ENCODE measurements at places on chromosomes 2 and 18.

GRCh38 chr2:46334389-46335271, 37.4 kb downstream of the EPAS1 start:
- DNase-seq = peak; percentile 46

DNA sequence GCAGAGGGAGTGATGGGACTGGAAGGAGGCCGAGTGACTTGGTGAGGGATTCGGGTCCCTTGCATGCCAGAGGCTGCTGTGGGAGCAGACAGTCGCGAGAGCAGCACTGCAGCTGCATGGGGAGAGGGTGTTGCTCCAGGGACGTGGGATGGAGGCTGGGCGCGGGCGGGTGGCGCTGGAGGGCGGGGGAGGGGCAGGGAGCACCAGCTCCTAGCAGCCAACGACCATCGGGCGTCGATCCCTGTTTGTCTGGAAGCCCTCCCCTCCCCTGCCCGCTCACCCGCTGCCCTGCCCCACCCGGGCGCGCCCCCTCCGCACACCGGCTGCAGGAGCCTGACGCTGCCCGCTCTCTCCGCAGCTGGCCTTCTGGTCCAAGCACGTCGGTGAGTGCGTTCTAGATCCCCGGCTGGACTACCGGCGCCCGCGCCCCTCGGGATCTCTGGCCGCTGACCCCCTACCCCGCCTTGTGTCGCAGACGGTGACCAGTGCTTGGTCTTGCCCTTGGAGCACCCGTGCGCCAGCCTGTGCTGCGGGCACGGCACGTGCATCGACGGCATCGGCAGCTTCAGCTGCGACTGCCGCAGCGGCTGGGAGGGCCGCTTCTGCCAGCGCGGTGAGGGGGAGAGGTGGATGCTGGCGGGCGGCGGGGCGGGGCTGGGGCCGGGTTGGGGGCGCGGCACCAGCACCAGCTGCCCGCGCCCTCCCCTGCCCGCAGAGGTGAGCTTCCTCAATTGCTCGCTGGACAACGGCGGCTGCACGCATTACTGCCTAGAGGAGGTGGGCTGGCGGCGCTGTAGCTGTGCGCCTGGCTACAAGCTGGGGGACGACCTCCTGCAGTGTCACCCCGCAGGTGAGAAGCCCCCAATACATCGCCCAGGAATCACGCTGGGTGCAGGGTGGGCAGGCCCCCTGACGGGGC, 4.6 kb downstream of the PROC start:
- peak; percentile 17 for DNase-seq

GRCh38 chr2:197072533-197072932, 146.0 kb upstream of the PGAP1 start:
- no peak for DNase-seq

- DNase-seq = peak; percentile 28
These were observed 110.6 kb upstream of the PXDN start for GRCh38 chr2:1854729-1855547.

GRCh38 chr2:95761556-95761955, 169.8 kb downstream of the TRIM43 start:
- DNase-seq = no peak

DNA sequence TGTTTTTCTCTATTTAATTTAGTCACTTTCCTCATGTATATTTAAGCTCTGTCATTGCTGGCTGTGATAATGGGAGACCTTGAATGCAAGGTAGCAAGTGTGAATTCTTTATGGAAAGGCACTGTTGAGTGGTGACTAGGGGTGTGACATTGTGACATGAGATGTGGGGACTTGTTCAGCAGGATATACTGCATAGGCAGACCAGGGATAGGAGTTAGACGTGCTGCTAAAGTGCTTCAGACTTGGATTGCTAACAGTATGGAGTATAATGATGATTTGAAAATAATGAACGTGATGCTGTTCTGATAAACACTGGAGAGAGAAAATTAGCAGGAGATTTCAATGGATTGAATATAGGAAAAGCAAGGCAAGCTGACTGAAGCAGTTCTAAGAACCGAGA, 135.1 kb downstream of the NCOA1 start:
- DNase-seq = no peak

DNA sequence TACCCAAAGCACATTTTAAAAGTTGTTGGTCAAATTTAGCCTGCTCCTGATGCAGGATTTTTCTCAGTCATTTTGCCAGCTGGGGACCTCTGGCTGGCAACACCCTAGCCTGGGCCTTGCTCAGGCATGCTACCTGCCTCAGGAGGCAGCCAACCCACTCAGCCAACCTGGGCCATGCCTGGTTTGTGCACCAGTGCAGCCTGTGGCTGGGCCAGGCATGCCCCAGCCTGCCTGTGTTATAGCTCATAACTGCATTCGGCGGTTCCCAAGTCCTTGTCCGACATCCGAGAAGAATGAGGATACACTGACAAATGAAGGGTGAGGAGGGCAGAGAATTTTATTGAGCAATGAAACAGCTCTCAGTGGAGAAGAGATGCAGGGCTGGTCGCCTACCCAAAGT, 608.0 kb downstream of the SUCLG1 start:
- DNase-seq = no peak

DNA sequence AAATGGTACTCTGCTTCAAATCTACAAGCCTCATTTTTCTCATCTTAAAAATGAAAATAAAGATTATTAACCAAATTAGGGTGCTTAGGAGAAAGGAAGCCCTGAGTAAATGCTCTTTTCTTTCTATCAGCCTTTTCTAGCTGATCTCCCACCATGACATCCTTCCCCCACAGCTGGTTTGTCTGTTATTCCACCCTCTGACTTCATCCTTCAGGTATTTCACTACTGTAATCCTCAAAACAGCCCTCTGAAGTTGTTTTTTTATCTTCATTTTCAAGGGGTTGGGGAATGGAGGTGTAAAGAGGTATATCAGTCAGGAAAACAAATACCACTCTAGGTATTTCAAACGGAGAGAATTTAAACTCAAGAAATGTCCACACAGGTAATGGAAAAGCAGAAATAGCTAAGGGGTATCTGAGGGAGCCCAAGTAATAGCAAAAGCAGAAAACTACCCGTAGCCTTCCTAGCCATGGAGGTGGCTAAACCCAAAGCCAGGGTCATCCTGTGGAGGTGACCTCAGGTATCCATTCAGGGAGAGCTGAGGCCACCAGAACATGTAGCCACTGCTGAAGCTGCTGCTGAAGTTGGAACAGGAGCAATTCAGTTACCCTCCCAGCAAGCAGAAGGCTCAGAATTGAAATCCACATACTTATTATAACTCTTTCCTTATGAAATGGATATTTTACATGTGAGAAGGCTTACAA, 990.9 kb upstream of the ACVR2A start:
- no peak for DNase-seq

DNA sequence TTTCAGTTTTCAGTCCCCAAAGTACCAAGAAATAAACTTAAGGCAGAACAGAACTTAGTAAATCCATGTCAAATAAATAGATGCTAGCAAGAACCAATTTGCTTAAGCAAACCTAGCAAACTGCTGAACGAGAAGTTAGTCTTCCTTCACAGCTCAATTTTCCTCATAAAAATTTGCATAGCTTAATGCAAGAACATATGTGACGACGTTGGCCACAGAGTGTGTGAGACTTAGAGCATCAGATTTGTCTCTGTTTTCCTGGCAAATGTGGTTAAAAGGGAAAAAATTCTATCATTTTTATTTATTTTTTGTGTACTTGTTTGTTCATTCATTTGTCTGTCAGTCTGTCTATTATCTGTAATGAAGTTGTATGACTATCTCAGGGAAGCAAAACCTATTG, 485.7 kb downstream of the THSD7B start:
- no peak for DNase-seq

GRCh38 chr2:204104811-204105210, 168.2 kb downstream of the ICOS start:
- DNase-seq = no peak
